Posterior cingulate gyrus (tissue), 11 donors: ENCODE measurements at places on chromosomes 5 and 9.

GRCh38 chr9:28207657-28208056 lies 634.4 kb upstream of the C9orf72 start:
- DNase-seq = no peak

DNA sequence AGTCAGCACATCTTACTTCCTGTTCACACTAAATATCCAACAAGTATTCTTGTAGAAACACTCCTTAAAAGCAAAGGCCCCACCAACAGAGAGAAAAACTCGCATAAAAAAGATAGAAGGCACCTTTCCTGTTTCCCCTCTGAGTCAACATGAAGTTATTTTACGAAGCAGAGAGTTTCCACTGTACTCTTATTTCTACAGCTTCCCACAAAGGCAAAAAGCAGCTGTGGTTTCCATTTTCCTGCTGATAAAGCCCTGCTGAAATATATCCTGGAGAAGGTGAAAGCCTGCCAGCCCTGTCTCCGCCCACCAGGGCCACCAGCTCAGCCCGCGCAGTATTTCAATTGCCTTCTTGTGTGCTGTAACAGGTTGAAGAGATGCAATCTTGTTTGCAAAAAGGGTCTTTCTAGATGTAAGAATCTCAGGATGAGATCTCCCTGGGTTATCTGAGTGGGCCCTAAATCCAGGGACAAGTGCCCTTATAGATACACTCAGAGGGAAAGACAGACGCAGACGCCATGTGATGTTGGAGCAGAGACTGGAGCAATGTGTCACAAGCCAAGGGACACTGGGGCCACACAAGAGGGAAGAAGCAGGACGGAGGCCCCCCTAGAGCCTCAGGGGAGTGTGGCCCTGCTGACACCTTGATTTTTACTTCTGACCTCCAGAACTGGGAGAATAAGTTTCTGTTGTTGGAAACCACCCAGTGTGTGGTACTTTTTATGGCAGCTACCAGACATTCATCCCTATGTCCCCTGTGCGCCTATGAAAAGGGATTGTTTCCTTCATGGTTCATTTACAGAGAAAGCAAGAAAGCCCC lies 19.9 kb downstream of the SEMA4D start:
- DNase-seq = no peak

- DNase-seq = no peak
Observed at GRCh38 chr9:126157423-126157822, 169.2 kb upstream of the MVB12B start.

- DNase-seq = no peak
Observed at GRCh38 chr5:28014779-28015178, 976.4 kb upstream of the CDH9 start.
